ENCODE measurements at places on chromosomes 16 and 17.

DNA sequence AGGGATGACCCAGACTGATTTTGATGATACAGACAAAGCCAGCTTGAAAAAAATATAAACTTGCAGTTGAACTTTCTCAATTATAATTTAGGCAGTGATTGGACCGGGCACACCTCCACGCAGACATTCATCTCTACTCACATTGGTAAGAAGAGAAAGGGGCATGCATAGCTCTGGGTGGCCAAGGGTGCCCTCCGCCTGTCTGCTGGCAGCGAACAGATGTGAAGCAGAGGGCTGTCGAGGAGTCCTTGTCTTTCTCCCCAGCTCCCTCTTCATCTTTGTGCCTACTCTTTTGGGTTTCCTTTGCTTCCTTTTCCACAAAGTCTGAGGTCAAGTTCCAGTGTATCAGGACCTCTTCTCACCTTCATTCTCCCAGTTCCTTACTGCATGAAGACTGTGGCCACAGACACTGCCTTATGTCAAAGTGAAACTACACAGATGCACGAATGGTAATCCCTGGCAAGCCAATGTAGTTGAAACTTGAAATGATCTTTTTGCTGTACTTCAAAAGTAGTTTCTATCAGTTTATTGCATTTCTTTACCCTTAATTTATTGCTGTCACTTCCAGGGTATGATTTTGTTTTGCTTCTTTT lies 343.7 kb upstream of the SOX9 start:
- DNase-seq, result no peak

DNA sequence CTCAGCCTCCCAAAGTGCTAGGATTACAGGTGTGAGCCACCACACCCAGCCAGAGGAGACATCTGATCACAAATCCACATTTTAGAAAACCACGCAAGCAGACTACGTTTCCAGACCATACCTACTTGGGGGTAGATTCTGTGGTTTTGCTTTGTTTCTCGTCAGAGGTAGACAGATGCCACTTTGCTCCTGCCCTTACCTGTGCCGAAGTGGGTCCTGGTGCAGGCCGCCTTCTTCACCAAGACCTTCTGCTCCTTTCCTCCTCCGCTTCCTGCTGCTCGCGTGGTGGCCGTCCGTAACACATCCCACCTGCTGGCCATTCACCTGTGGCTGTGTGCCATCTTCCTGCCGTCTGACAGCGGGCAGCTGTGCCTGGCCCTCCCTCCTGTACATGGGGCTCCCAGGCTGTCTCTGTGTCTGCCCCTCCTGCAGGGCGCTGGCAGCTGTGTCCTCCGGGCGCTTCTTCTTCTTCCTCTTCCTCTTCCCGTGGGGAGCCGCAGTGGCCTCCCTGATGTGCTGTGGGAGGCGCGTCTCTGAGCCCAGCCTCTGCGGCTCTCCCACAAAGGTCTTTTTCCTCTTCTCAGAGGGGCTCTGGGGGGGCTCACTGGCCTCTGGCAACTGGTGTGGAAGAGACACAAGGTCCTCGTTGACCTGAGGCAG lies 21.2 kb upstream of the CYTH1 start:
- DNase-seq, result peak; percentile 19

- no peak for DNase-seq
Observed at GRCh38 chr16:75204410-75204758, 2.6 kb downstream of the CTRB2 start.

DNA sequence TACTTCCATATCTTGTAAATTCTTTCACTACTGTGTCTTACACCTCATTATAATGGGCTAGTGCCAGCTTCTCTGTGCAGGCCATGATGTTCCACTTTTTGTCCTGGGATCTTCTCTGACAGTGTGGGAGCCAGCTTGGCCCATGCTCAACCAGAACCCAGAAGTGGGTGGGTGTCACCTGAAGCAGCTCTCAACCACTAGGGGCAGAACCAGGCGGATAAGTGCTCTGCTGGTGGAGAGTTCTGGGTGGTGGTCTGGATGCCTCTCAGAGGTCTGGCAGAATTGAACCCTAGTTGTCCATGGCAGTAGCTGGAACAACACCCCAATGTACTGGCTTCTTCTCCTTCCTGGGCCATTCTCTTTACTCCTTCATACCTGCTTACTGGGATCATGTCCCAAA lies 254.1 kb upstream of the N4BP1 start:
- no peak for DNase-seq

Measured in T-helper 22 cell (primary cell).